ENCODE measurements at places on chromosomes 7 and 10.

DNA sequence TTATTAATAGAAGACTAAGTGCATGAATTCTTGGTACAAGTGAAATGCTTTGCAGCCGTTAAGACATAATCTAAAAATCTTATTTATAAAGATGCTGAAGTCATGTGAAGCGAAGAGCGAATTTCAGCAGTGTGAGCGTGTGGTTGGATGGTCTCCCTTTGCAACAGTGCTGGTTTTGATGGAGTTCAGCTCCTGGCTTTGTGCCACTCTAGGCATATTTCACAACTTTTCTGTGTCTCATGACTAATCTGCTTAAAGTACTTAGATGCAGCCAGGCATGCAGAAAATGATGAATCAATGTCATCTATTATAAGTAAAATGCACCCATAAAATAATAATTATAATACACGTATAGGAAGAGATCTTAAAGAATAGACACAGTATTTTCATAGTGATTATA is 107.2 kb upstream of the TCERG1L start:
- no peak for DNase-seq

- DNase-seq: no peak
Observed at GRCh38 chr10:97607095-97607636, 17.6 kb downstream of the C10orf62 start.

GRCh38 chr10:27564880-27565279 is 60.8 kb downstream of the RAB18 start:
- no peak for DNase-seq

GRCh38 chr7:77461246-77461645 is 45.1 kb upstream of the GSAP start:
- DNase-seq: no peak

DNA sequence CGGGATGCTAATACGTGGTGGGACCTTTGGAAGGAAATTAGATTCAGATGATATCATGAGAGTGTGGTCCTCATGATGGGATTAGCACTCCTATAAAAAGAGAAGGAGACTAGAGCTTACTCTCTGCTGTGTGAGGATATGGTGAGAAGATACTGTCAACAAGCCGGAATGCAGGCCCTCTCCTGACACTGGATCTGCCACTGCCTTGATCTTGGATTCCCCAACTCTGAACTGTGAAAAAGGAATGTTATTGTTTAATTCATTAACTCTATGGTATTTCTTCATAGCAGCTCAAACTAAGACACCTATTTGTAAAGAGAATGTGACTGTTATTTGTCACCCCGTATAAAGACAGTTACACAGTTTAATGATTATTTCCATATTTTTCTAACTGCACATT is 1227.5 kb upstream of the C7orf33 start:
- DNase-seq: no peak

GRCh38 chr7:31647511-31647910 is 39.5 kb upstream of the PPP1R17 start:
- no peak for DNase-seq

DNA sequence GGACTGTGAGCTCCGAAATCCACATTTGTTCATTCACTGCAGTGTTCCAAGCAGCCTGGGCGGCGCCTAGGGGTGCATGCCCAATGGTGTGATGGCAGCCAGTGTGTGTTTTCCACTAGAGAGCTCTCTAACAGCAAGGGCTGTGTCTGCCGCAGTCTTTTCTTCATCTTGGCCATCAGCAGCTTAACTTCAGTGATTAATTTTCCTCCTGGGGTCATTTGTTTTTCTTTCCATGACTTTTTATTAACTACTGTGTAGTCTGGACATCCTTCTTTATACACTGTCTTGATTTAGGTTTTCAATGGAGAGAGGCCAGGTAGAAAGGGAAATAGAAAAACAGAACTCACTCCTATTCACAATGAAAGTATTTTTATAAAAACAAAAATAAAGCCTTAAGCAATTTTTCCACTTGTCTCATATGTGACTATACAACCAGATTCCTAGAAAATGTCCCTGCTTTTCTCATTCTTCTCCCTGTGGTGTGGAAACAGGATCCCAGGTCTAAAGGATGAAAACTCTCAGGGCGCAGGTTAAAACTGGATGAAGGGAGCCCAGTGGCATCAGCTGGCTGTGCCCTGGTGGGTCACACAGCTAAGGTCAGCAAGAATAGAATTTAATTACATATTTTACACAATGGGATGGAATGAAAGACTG is 176.8 kb downstream of the PKD1L1 start:
- DNase-seq: no peak

GRCh38 chr7:69610374-69611084 is 12.3 kb downstream of the AUTS2 start:
- no peak for DNase-seq

DNA sequence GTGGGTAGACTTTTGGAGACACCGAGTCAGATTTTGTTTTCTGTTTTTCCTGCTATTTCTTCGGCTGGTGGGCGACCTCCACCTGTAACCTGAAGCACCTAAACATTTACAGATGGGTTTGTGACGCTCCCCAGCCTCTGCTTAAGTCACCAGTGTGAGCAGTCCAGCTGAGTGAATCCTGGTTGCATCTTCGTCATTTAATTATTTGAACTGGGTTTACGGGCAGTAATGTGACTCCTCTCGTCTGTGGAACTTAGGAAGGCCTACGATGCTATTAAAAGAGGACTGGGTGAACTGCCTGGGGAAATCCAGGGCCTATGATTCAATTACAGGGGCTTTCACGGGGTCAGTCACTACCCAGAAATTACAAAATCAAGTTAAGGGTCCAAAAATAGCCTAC is 52.5 kb downstream of the WNT2 start:
- DNase-seq: no peak

DNA sequence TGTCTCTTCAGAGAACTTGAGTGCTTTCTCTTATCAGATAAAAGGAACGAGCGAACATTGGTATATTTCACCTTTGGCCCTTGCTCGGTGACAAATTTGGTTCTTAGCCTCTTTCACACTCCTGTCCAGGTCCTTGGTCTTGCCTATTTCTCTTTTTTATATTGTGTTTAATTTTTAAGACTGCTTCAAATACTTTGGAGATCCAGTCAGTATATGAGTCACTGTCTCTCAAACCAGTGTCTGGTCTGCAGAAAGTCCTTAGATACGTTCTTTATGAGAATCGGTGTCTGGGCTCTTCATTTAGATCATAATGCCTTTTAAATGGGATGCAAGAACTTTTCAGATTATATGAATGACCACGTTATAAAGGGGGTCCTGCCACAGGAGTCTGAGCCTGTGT is 55.0 kb downstream of the PIK3AP1 start:
- DNase-seq: no peak

DNA sequence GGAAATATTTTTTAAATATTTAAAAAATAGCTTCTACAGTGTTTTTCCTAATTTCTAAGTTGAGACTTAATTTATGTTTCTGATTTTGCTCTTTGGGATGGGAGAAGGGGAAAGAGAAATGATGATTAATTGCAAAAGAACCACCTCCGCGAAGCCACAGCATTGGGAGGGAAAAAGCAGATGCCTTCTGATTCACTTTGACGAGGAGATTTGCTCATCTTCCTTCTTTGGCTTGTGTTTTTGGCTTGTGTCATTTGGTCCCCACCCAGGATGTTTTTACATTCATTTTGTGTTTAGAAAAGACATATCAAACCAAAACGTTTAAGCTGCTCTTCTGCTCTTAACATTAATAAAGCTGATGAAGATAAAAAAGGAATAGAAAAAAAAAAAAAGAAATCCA is 121.7 kb downstream of the MACC1 start:
- no peak for DNase-seq

DNA sequence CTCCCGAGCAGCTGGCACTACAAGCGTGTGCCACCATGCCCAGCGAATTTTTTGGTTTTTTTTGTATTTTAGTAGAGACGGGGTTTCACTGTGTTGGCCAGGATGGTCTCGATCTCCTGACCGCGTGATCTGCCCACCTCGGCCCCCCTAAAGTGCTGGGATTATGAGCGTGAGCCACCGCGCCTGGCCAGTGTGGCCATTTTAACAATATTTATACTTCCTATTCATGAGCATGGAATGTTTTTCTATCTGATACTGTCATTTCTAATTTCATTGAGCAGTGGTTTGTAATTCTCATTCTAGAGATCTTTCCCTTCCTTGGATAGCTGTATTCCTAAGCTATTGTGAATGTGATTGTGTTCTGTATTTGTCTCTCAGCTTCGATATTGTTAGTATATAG is 96.2 kb downstream of the GLCCI1 start:
- no peak for DNase-seq

GRCh38 chr7:3150027-3150426 is 106.4 kb upstream of the CARD11 start:
- no peak for DNase-seq

DNA sequence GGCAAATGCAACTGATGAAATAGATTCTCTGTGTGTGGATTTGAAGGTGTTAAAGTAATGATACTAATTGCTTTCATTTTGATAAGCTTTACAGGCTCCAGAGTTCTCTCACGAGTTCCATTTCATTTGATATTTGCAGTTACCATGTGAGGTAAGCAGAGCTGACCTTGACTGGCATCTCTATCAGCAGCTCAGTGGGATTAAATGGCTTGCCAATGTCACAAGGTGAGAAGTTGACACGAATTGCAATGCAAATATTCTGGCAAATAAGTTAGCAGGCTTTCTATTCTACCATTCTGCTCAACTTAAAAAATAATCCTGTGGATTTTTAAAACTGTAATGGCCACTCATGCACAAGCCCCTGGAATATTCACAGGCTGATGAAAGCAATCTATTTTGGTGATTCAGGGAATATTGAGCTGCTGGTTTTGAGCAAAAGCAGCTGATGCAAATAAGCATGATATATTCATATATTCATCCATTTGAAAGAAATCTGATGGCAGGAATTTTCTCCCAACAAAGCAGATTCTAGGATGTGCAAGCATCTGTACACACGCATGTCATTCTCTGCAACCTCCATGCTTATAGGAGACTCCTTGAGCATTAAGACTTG is 64.5 kb upstream of the ANKRD1 start:
- no peak for DNase-seq

DNA sequence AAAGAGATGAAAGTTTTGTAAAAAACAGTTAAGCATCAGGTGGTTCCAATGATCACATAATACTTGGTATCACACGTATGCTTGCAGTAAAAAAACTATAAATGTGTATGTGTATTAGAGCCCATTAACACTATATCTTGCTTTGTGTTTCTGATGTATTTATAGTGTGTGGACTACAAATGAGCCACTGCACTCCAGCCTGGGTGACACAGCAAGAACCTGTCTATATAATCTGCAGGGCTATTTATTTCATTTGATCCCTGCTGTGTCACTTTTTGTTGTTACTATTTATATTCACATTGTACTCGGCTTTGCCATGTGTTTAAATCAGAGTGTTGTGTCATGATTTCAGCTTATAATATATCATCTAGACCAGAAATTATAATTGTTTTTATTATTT is 487.8 kb upstream of the TEX47 start:
- no peak for DNase-seq

DNA sequence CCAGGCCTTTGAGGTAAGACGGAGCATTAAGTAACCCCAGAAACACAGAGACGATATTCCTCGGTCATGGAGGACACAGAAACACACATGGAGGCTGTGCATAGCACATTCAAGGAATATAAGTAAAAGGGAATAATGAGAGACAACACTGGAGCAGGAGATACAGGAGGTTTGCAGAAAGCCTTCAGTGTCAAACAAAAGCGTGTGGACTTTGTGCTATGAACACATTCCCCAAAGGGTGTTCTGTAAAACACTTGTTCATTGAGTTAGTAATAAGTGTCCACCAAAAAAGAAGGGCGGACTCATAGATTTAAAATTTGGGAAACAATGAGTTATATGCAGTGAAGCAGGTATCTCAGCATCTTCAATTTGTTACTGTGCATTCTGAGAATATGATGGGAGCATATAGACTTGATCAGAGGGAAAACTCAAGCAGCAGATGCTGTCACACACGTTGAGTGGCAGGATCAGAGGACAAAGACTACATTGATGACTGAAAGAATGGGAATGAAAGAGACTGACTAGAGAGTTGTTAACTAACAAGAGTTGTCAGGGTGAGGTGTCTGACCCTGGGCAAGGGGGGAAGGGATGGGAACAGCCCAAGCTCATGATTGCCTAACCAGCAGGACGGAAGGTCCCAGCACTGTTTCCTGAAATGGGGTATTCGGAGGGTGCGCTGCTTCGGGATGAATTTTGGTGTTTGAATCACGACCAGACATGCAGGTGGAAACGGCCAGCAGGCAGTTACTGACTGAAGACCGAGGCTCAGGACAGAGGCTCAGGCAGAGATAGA is 85.2 kb upstream of the VIPR2 start:
- no peak for DNase-seq

GRCh38 chr7:7798510-7798909 is 80.1 kb upstream of the RPA3 start:
- no peak for DNase-seq

DNA sequence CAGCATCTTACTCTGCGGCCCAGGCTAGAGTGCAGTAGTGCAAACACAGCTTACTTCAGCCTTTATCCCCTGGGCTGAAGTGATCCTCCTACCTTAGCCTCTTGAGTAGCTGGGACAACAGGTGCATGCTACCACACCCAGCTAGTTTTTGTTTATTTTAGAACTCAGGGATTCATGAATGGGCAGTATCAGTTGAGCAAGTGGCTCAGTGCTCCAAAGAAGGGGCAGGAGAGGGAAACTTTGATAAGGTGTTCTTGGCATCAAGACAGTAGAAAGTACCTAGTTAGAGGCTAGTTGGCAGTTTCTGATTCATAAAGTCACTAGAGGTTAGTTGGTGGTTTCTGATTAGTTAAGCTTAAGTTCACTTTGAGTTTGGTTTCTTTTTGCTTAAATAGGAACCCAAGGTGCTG is 18.4 kb downstream of the TRIM24 start:
- DNase-seq: no peak

DNA sequence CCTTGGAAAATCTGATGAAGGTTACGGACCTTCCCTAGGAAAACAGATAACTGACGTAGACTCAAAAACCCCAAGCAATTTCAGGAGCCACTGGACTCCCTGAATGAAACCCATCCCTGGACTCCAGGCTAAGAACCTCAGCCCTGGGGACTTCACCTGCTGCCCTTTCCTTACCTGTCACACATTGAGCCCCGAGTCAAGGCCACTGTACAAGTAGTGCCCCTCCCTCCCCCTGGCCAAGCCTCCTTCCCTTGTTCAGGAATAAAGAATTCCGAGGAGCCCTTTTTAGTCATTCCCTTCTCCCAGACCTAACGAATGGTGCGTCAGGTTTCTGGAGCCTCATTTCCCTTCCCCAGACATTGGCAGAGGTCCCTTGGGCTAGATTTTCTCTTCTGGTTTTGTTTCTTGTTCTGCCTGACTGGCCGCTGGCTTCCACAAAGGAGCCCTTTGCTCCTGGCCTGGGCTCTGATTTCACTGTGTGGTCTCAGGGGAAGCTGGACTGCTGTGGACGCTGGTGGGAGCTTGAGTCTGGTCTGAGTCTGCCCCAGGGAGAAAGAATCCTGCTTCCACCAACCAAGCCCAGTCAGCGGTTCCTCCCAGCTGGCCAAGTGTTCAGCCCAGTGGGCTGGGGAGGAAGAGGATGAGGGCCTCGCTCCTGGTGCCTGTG is 31.7 kb downstream of the ZNF775 start:
- DNase-seq: no peak
